ENCODE measurements at places on chromosomes 11 and 22. TPM values are rescaled to one million over a fixed set of nuclear protein-coding genes. Genes with fewer than 3 reads are reported as not detected.

CNIH2 gene
- 1.7 TPM for total RNA-seq

ENDOD1 gene
- total RNA-seq = 81.0 TPM

ST14 gene
- total RNA-seq = 9.7 TPM

RASD2 gene
- 2.8 TPM for total RNA-seq

IFITM2 gene
- 9.7 TPM for total RNA-seq

HOATZ gene
- total RNA-seq = not detected

CTTN gene
- total RNA-seq = 198 TPM

TRPC6 gene
- 20.7 TPM for total RNA-seq

MMP1 gene
- total RNA-seq = 4.3 TPM
